ENCODE measurements at places on chromosomes 5 and 9. TPM values are rescaled to one million over a fixed set of nuclear protein-coding genes. Genes with fewer than 3 reads are reported as not detected.

DNA sequence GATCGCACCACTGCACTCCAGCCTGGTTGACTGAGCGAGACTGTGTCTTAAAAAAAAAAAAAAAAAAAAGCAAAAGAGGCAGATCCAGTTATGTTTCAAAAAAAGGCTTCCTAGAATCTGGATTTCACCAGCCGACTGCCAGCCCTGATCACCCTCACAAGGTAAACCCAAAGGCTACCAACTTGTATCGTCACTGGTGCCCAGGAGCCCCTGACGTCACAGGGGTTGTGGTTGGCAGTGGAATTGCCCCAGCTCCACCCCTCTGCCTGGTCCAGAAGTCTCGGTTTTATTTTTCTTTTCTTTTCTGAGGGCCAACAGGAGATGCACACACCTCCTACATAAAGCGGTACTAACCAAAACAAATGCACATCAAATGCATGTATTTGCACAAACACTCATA lies 6.0 kb upstream of the LMX1B start:
- DNase-seq = no peak
- H3K4me1 ChIP-seq = peaks cover 3% of the 10 kb centered on the region
- peaks cover 23% of the 10 kb centered on the region for H3K27me3 ChIP-seq
- no peak overlapping the region for H3K4me3 ChIP-seq
- H3K27ac ChIP-seq = no peak overlapping the region

GRCh38 chr5:90968319-90968718 lies 409.7 kb downstream of the ADGRV1 start:
- H3K36me3 ChIP-seq = no peaks in the 10 kb centered on the region
- H3K27me3 ChIP-seq = no peaks in the 10 kb centered on the region
- no peaks in the 10 kb centered on the region for H3K4me1 ChIP-seq
- H3K27ac ChIP-seq = no peak overlapping the region
- DNase-seq = no peak

DNA sequence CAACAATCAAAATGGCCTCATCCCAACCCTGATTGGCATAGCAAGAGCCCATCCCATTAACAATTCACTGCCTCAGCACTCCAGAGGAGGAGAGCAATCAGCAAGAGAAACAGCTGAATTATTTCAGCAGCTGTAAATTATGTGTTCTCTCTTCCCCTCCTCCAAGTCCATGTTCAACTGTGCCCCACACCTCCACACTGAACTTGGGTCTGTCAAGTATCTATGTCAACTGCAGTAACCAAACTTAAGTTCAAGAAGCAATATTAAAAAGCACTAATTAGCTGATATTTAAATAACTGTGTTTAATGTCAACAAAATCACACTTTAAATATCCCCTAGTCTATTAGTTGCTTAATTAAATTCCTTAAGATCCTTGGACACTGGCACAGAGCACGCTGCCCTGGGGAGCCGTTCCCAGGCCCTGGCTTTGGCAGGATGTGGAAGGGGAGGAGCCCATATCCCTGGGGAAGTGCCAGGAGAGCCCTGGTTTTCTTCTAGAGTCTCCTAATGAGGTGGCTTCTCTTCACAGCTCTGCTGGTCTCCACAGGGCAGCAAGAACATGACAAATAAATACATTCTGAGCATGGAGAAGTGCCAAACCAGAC lies 50.6 kb downstream of the SIL1 start:
- H3K36me3 ChIP-seq = no peaks in the 10 kb centered on the region
- no peak overlapping the region for H3K4me3 ChIP-seq
- no peaks in the 10 kb centered on the region for H3K27me3 ChIP-seq
- H3K4me1 ChIP-seq = peaks cover 24% of the 10 kb centered on the region
- H3K27ac ChIP-seq = peak overlapping the region; percentile 75

- H3K4me3 ChIP-seq = no peak overlapping the region
- no peaks in the 10 kb centered on the region for H3K4me1 ChIP-seq
- H3K36me3 ChIP-seq = no peaks in the 10 kb centered on the region
- no peak for DNase-seq
- no peaks in the 10 kb centered on the region for H3K27me3 ChIP-seq
These were observed 38.2 kb downstream of the GALNT10 start for GRCh38 chr5:154228696-154229095.

Gene ARID3C
- total RNA-seq = 1.1 TPM

Gene SLC4A9
- not detected for total RNA-seq

Gene DEPDC1B
- total RNA-seq = 0.32 TPM

Measured in prostate gland (tissue), 2 donors.